ENCODE measurements at places on chromosomes 7 and 10.

DNA sequence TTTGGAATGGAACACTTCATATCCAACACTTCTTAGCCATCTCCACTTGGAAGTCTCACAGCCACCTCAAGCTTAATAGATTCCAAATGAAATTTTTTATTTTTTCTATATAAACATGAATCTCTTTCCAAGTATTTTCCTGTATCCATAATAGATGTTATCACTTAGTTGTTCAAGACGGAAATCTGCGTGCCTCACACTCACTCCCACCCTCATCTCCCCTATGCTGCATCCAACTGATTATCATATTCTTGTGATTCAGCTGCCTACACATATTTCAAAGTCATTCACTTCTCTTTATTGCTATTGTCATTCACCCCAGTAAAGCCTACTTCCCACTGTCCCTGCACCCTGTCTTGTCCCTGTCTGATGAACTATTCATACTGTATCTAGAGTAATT is 70.2 kb upstream of the MKX start:
- DNase-seq: no peak

- no peak for DNase-seq
Measured at GRCh38 chr7:84799106-84799505, 387.8 kb downstream of the SEMA3D start.

- DNase-seq: no peak
Measured at GRCh38 chr10:102744374-102745051, 765 bp downstream of the WBP1L start.

DNA sequence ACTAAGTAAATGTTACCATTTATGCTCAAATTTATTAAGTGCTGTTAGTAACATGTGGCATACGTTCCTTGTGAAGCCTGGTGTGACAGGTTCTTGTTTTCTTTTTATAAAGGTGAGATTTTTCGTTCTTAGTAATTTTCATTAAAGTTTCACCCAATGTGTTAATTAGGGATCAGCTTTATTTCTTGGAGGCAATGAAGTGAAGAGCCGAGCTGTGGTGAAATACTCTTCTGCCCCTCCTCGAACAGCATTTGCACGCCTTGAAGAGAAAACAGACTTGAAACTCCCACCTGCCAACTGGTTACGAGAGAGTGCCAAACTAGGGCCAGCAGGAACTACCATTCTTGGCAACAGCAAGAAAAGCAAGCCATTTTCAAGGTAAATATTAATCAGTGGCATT is 1.5 kb downstream of the EDRF1 start:
- no peak for DNase-seq

DNA sequence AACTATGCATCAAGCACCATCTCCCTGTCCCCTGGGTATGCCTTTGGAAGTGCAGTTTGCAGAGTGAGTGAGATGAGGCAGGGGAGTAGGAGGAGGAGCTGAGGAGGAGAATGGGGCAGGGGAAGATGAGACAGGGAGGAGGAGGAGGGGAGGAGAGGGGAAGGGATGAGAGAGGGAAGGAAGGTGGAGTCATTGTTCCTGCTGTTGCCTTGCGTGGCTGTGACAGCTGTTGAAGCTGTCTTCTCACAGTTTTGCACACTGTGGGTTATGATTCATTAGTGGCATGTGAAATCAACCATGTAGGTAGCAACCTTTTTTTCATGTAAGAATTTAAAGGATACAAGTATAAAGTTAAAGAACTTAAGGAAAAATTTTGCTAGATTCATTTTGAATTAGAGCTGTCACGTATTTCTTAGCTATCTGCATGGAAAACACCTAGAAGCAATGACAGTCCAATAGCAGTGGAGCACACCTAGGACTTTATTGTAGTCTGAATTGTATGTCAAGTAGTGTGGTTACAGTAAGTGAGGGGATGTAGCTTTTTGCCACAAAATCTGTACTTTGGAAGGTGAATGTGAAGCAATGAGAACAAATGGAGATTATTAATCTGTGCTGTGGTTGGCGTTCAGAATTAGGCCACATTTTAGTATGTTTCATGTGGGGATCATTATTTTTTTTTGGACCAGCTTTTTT is 21.7 kb downstream of the CCM2 start:
- peak; percentile 60 for DNase-seq

DNA sequence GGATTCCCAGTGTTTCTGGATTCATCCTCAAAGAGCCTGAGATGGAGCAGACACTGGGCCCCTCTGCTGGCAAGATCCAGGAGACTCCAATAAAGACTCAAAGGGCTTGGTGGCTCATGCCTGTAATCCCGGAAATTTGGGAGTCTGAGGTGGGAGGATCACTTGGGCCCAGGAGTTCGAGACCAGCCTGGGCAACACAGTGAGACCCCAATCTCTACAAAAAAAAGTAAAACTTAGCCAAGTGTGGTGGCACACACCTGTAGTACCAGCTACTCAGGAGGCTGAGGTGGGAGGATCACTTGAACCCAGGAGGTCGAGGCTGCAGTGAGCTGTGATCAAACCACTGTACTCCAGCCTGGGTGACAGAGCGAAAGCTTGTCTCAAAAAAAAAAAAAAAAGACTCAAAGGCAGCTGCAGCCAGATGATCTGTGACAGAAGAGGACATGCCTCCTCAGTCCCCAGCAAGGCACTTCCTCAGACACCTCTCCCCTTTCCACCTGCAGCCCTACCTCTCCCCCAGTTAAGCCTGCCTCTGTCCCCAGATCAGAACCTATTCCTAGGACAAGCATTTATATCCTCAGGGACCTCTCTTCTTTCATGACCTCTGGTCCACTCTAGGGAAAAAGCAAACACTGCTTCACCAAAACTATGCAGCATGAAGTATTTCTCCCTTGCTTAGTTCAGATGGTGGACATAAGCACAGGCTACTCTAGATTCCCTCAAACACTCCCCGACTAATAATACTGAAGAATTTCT is 27.9 kb downstream of the PDLIM1 start:
- DNase-seq: no peak

DNA sequence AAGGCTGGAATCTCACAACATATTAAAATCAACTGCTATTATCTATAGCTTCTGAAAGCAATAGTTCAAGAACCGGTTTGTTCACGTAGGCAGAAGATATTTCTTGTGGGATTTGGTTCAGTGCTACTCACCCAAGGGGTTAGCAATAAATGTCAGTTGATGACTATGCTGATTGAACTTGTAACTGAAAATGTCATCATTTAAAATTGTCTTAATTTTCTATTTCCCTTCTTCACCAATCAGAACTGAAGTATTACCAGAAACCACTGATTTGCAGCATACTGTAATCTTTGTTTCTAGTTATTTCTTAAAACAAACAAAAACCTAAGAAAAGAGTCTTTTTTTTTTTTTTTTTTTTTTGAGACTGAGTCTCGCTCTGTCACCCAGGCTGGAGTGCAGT is 46.1 kb downstream of the CPEB3 start:
- DNase-seq: no peak

DNA sequence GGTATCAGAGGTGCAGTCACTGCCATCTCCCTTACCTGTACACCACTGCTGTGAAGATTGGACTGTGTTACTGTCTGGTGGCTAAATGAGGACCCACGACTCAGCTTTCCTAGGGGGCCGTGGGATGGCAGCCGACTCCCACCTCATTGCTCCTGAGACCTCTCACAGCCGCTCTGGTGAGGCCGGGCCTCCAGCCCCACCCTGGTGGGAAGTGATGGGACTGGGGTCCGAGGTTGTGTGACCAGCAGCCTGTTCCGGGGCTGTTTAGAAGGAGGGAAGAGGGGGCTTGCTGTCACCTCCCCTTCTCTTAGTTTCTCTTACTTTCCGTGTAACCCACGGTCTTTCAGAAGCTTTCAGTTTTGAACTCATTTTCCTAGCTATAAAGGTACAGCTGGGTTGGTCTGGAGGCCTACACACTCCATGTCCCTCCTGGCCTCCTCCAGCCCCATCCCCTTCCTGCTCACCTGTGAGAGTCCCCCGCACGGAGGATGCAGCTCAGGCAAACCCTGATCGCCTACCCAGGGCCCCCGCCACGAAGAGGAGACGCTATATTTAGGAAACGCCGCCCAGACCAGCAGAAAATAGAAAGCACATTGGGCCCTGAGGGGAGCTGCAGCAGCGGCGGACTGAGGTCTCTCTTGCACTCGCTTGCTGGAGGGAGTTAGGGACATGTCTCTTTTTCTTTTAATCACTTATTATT is 4.6 kb downstream of the EMX2 start:
- DNase-seq: no peak
